ENCODE measurements at places on chromosomes 1 and 21.

DNA sequence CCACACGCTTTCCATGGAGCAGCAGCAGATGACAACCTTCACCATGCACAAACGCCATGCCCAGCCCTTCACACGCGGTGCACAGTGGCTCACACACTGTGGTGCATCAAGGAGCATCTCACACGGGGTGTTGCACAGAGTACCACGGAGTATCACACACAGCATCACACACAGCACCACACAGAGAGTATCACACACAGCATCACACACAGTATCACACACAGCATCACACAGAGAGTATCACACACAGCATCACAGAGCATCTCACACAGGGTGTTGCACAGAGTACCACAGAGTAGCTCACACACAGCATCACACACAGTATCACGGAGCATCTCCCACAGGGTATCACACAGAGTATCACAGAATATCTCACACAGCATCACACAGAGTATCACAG is 122.2 kb upstream of the RAB4A start:
- DNase-seq: no peak

DNA sequence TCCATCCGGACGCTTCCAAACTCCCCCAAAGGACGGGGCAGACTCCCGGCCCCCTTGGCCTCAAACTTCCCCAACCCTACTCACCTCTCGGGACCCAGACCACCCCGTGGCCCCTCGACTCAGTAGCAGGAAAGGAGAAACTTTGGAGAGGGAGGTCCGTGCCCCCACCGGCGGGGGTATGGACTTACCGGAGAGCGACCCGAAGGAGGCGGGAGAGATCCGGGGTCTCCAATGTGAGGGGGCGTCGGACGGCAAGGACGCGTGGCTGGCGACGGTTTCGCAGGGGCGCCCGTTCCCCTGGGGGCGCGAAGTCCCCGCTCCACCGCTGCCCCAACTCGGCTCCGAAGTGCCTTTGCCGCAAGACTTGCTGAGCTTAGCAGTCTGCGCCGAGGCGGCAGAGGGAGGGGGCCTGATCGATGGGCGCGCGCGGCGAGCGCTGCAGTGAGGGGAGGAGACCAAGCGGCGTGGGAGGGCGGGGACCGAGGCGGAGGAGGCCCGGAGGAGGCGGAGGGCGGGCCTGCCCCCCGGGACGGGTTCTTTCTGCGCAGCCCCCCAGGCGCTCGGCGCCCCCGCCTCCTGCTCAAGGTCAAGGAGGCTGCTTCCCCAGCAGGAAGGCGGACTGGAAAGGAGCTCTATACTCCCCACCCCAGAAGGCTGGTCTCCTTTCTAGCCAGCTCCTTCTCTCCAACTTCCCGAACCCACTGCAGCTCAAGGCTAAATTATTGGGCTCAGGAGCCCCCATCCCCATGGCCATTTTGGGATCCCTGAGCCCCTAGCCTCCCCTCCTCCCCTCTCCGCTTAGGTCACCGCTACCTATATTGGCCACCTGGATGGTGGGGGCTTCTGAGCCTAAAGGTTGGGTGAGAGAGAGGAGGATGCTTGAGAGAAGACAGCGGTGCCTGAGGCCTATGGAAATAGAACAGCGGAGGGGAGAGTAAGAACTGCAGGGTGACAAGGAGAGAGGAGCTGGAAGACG is at the start of gene SYT2:
Gene SYT2, minus strand, starts transcription at position 385 of the 976 bp plus-strand sequence. CDS start 104,682 bp downstream, outside the sequence.
- peak; percentile 43 for DNase-seq

- no peak for DNase-seq
Observed at GRCh38 chr1:81804312-81804711, 3.6 kb downstream of the ADGRL2 start.

- DNase-seq: peak; percentile 21
Observed at GRCh38 chr1:61951731-61952580, 209.7 kb downstream of the PATJ start.

GRCh38 chr1:183218971-183219615 is 33.0 kb downstream of the LAMC2 start:
- DNase-seq: no peak

GRCh38 chr21:34796518-34797200 is 127.9 kb downstream of the CLIC6 start:
- no peak for DNase-seq

- no peak for DNase-seq
Observed at GRCh38 chr1:61186753-61187152, 104.4 kb downstream of the NFIA start.

DNA sequence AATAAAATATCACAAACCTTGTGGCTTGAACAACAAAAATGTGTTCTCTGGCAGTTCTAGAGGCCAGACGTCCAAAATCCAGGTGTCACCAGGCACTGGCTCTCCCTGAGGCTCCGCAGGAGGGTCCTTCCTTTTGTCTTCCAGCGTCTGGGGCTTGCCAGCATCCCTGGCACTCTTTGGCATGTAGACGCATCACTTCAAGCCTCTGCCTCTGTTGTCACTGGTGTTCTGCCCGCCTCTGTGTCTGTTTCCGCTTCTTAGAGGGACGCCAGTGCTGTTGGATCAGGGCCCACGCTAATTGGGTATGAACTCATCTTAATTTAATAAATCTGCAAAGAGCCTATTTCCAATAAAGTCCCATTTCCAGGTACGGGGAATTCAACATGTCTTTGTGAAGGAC is 273.7 kb upstream of the C1orf174 start:
- no peak for DNase-seq

DNA sequence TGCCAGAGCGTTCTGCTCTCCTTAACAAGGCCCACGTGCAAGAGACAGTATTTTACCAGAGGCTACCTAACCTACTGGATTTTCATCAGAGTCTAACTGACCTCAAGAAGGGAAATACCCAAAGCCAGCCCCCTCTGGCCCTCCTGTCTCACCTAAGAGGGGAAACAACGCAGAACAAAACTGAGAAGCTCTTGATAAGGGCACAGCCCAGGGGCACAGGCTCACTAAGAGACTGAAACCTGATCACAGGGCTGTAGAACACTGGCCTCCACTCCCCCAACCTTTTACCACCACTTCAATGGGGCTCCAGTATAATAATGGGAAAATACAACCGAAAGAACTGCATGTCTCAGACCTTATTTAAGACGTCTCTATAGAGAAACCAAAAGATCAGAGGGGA is 449.5 kb upstream of the CAMK1G start:
- no peak for DNase-seq

DNA sequence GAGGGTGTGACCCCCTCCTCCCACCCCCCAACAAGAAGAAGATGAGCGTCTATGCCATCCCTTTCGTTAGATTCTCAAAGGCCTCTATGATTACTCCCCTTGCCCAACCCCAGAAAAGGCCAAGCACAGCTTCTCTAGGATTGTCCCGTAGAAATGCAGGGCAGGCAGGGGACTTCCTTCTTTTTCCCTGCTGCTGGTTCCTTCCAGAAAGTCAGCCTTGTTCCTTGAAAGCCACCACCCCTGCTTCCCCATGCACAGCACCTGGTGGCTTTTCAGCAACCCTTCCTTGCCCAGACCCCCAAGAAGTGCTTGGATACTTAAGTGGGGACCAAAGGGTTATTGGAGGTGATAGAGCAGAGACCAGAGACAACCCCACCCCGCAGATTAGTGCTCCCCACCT is 75.1 kb downstream of the ARHGEF10L start:
- no peak for DNase-seq

- DNase-seq: peak; percentile 68
Observed at GRCh38 chr1:160070243-160071163, 543 bp upstream of the KCNJ10 start.

GRCh38 chr1:90781534-90781933 is 64.4 kb upstream of the BARHL2 start:
- no peak for DNase-seq

GRCh38 chr1:14110040-14110439 is 410.1 kb downstream of the PRDM2 start:
- DNase-seq: no peak

DNA sequence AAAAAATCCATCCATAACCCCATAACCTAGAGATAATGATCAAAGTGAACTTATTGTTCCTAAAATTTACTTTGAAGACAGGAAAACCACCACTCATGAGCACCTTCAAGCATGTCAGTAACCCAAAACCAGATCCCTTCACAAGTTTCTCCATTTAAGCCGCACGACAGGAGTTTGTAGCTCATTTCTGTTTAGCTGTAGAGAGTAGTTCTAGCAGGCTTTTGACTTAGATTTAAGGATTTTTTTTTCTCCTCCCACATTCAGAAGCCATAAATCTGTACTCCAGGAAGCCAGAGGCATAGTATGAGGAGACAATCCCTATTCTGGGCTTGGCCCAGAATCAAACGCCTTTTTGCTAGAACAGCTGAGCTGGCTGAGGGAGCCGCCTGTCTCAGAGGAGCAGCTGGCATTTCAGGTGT is 25.6 kb downstream of the TOMM20 start:
- DNase-seq: peak; percentile 69

GRCh38 chr1:9537863-9538668 is 1.2 kb upstream of the SLC25A33 start:
- peak; percentile 33 for DNase-seq

DNA sequence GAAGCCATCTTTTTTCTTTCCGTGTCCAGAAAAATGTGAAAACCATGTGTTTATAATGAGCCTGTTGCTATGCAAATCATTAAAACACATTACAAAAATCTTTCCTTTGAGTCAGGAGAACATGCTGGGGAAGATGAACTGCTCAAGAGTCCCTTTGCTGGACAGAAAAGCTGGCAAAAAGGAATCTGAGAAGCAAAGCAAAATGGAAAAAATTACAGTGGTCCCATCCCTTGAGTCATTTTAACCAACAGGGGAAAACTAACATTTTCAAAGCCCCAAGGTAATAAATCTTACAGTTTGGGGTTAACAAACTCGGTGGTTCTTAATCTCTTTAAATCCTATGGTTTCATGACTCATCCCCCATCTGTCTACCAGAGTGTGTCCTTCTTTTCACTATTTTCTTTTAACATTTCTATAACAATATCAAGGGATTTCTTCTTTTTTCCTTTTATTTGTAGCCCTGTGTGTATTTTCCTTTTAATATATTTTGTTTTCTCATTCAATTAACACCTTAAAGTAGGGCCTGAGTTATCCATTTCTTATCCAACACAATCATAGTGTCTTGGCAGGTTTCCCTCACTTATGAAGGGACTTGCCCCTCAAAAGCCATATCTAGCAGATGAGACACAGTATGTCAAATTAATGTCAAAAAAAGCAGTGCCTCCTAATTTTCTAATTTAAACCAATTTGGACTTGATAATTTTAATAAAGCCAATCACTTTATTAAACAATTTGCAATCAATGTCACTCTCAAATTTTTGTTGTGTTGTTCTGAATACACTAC is 105.4 kb downstream of the PTPN14 start:
- no peak for DNase-seq

- no peak for DNase-seq
Observed at GRCh38 chr1:234882898-234883297, 245.7 kb downstream of the TOMM20 start.

DNA sequence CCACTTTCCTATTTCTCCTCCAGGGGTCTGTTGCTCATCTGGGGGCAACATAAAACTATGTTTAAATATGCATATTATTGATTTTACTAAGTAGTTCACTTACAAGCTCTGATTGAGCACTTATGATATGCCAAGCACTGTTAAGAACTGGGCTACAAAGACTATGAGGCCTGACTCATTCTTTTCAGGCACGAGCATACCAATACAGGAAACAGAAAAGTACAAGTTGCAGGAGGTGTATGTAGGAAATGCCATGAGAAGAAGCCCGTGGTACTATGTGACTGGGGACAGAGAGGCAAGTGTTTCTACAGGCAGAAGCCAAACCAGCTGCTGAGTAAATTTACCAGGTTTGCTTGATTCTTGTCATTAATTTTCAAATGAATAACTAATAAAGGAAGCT is 120.4 kb upstream of the PTGFR start:
- DNase-seq: no peak

DNA sequence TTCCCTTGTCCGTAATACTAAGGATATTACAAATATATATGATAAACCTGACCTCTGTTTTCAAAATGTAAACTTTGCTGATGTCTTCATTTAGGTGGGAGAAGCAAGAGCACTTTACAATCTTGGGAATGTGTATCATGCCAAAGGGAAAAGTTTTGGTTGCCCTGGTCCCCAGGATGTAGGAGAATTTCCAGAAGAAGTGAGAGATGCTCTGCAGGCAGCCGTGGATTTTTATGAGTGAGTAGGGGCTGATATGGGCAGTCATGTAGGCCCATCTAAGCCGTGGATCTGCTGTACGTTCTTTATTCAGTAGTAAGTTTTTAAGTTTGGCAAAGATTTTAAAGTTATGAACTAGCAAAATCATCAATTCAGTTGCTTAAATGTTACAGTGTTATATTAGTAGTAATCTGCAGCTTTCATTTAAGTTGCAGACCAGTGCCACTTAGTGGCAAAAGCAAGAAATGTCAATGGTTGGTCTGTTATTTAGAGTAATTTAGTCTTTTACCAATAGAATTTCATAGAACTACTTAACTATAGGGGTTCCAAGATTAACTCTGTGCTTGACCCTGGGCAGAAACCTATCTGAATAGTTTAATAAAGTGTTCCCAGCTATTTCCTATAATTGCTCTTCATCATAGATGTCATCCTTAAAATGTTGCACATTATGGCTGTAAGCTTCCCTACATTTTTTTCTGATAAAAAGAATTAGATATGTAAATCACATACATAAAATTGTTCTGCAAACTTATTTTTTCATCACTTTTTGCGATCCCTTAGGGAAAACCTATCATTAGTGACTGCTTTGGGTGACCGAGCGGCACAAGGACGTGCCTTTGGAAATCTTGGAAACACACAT is 21.3 kb downstream of the GPSM2 start:
- peak; percentile 46 for DNase-seq

DNA sequence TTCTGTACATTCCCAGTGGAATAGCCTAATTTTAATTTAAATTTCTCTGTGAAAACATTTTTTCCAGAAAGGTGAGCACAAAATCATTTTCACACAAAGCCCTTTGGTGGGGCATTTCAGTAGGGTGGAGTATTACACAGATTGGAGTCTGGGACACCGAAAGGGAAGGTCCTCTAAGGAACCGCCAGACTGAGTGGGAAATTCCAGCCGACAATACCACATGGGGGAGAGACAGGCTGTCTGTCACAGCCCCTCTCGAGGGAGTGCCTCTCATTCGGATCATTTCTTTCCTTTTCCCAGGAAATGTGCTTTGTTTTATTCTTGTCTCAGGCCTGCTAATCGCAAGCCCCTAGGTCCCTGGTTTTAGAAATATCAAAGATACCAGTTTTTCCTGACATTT is 150.6 kb upstream of the HOOK1 start:
- no peak for DNase-seq

- DNase-seq: no peak
Observed at GRCh38 chr1:40495315-40495903, 13.2 kb upstream of the EXO5 start.

DNA sequence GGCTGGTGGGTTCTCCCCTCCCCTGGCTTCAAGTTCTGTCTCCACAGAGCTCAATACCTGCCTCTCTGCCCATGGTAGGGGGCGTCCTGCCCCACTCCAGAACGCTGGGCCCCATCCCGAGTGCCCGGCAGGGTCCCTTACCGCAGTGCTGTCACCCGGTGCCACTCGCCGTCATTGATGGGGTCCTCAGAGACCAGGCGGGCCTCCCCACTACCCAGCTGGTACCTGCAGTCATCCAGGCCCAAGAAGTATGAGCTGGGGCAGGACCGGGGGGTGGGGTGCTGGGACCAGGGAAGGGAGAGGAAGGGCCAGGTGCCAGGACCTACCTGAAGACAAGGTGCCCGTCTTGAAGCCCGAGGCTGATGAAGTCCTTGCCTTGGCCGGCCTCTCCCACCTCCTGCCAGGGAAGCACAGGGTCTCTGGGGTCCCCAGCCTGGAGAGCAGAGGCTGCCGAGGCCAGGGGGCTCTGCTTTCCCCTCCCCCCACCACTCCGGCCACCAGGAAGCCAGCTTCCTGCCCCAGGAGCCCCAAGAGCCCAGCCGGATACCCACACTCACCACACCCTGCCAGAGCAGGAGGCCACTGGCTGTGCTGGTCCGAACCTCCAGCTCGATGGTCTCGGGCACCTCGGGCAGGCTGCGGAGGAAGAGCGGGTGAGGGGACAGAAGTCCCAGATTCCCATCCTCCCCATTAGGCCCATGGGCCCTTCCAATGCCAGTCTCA is 12.1 kb downstream of the LDLRAD2 start:
- DNase-seq: no peak
